ENCODE measurements at places on chromosomes 4 and X.

DNA sequence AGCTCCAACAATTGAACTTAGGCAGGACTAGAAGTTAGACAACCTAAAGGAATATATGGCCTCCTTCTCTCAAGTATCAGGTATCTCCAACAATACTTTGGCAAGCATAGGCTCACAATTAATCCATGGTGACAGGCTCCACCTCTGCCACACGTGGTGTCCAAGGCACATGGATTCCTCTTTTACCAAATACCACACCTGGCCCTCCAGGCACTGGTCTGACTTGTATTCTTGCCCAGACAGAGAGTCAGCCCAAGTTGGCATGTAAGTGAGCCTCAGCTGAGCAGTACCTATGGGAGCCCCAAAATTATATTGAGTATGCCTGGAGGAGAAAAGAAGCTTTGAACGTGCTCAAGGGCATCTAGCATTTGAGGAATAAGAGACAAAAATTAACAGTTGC is 19.6 kb downstream of the SRPX2 start:
- DNase-seq, result no peak

DNA sequence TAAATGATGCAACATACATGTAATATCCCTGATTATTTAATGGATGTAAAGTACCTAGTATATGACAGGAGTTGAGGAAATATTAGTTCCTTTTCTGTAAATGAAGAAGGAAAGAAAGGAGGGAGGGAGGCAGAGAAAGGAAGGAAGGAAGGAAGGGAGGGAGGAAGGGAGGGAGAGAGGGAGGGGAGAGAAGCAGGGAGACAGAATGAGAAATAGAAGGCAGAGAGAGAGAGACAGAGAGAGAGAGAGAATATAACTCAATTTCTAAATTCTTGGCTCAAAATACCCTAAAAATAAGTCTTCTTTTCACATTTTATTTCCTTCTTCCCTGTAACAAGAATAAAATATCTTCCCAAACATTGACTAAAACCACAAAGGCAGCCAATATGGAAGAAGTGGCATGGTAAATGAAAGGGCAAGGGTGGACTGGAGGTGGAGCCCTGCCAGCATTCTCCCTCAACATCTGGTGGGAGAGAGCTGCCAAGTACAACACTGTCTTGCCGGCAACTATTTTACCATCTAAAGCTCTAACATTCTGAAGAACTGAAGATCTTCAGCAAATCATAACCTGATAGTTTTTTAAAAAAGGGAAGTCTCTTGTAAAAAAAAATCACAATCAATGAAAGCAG is 245.1 kb downstream of the PPP3CA start:
- no peak for DNase-seq

- no peak for DNase-seq
These were observed 59.0 kb downstream of the RNF150 start for GRCh38 chr4:141074098-141074878.

DNA sequence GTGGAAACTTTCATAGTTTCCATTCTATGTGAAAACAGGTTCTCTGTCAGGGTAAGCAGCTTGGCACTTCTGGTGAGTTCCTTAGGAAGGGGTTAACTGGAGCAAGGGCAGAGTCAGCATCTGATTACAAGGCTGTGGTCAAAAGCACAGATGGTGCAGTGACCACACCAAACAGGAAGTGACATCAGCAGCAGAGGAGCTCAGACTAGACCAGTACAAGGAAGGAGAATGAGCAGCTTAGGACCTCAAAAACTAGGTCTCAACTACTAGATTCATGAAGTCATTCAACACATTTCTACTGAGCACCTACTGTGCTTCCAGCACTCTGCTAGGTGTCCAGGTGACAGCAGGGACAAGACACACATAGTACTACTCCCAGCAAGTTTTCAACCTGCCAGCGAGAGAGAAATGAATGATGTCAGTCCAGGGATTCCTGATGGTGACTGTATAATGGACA is 130.2 kb downstream of the AMELX start:
- DNase-seq, result peak; percentile 18

DNA sequence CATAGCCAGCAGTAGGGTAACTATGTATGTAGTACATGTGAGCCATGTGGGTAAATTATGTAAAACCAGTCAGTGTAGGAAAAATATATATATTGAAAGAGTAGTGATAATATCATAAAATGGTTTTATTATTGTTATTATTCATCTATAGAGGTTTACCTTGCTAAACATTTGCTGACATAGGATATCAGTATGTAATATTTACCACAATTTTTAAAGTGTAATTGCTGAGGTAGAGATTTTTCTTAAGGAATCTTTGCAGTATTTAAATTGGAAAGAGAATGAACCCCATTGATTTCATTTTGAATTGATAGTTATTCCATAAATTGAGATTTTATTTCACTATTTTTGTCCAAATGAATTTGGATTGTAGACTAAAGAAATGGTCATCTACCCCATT is 27.1 kb downstream of the SLAIN2 start:
- DNase-seq, result no peak

- DNase-seq, result no peak
These were observed 178.3 kb downstream of the SNCA start for GRCh38 chr4:89658701-89659024.

DNA sequence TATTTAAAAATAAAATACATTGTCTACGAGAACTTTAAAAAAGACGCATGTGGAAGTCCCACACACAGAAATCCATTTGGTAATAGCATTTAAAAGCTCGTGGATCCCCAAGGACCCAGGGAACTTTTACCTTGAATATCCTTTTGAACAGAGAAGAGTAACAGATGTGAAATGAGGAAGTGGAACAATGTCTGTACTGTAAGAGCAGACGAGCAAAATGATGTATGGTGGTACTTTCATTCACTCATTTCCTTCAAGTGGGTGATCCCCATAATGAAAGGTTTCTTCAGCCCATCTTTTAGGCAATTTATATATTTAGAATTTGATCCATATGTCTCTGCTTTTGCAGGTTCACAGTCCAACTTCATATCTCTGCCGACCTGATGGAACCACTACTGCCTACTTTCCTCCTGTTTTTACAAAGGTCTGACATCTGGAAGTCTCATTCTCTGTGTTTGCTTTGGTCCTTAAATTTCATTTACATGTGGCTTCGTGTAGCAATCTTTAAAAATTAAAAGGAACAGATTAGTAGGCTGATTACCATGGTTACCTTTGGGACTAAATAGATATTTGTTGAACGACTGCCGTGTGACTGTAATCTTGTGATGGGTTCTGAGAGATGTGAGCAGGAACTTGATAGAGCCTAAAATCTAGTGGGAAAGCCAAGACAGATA is 188.4 kb downstream of the PALLD start:
- no peak for DNase-seq

DNA sequence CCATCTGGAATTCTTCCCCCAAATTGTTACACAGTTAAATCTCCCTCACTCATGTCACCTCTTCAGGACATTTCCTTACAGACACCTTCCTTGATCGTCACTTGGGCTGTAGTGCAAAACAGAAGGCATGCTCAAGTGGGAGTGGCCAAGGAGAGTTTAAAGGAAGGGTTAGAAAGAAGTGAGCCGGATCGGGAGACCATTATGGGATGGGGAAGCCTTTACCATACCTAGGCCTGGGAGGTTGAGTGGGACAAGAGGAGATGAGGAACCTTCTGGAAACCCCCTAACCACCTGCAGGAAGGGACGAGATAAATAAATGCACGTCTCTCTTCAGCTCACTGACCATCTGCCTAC is 102.7 kb downstream of the UCHL1 start:
- DNase-seq, result no peak

DNA sequence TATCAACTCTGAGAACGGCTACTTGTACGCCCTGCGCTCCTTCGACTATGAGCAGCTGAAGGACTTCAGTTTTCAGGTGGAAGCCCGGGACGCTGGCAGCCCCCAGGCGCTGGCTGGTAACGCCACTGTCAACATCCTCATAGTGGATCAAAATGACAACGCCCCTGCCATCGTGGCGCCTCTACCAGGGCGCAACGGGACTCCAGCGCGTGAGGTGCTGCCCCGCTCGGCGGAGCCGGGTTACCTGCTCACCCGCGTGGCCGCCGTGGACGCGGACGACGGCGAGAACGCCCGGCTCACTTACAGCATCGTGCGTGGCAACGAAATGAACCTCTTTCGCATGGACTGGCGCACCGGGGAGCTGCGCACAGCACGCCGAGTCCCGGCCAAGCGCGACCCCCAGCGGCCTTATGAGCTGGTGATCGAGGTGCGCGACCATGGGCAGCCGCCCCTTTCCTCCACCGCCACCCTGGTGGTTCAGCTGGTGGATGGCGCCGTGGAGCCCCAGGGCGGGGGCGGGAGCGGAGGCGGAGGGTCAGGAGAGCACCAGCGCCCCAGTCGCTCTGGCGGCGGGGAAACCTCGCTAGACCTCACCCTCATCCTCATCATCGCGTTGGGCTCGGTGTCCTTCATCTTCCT is 2.7 kb downstream of the PCDH10 start:
- no peak for DNase-seq

GRCh38 chr4:152281211-152281610 is 254.7 kb downstream of the FBXW7 start:
- DNase-seq, result peak; percentile 33

DNA sequence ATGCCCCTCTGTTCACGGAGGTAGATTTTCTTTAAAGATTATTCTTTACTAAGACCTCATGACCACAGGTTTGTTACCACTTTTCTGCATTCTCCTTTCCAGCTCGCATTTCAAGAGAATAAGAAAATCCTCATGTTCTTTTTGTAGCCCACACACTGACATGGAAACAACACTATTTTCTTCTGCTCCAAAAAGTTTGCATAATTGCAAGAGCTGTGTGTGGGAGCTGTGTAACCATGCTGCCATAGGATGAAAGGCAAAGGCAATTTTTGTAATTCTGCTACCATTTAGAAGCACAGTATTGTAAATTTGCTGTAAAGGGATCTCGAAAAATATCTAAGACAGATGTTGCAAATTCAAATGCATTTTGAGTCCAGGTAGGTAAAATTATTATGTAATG is 302.4 kb upstream of the EMCN start:
- DNase-seq, result no peak

DNA sequence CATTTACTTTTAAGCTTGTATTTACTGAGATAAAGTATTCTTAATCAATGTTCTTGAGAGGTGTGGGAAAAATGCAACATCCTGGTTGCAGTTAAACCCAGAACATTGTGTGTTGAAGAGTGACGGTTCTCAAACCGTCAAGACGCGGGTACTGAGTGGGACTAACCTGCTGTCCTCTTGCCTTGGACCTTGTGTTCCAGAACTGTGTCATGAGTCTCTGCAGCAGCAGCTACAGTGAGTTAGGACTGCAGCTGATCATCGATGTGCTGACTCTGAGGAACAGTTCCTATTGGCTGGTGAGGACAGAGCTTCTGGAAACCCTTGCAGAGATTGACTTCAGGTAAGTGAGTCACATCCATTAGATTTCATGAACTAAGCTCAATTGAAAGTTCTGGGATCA is 59.7 kb downstream of the HTT start:
- no peak for DNase-seq

DNA sequence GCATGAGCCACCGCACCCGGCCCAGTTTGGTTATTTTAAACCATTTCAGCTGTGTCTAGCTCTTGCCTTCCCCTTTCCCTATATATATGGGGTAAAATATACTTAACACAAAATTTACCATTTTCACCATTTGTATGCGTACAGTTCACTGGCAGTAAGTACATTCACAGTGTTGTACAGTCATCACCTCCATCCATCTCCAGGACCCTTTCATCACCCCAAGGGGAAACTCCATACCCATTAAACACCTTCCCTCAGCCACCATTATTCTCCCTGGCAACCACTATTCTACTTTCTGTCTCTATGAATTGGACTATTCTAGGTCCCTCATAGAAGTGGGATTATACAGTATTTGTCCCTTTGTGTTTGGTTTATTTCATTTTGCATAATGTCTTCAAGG is 106.4 kb downstream of the TMEM131L start:
- DNase-seq, result no peak

DNA sequence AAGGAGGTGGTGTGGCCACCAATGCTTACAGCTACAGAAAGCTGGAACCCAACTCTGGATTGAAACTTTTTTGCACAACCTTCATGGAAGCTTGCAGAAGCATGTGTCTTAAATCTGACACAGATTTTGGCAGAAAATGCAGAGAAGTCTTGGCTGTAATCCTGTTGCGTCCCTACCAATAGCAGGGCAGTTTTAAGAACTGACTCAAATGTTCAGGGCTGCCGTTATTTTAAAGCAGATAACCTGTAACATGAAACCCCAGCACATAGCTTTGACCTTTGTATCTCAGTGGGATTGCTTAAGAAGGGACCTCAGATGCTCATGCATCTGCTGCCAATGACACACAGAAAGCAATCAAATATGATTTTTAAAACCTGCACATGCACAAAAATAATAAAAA is at the start of gene VEGFD:
Gene VEGFD, minus strand, starts transcription at position 110 of the 400 bp plus-strand sequence. CDS start 467 bp downstream, outside the sequence.
- no peak for DNase-seq

DNA sequence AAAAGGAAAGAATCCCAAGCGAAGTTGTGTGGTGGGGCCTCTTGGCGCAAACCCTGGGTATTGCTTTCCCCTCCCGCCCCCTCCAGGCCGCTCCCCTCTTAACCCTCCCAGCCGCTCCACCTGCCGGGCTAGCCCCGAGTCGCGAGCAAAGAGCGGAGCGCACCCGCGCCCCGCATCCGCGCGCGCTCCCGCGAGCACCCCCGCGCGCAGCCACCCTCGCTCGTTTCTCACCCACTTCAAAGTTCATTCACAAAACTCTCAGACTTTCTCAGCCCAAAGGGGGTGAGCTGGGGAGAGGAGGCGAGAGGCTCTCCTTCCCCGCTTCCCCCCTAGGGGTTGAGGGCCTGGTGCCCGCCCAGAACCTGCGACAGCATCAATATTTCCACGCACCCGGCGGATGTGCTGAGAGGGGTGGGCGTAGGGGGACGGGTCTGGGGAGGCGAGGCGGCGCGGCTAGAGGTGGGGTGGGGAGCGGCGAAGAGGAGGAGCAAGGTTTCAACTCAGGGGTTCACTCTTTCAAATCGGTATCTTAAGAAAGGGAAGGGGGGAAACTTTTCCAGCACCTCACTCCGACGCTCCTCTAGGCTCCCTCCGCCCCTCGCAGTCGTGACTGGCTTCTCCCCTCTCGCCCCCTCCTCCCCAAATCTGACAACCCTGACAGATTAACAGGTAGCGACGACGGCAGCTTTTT is 1.8 kb downstream of the MAML3 start:
- DNase-seq, result peak; percentile 74

DNA sequence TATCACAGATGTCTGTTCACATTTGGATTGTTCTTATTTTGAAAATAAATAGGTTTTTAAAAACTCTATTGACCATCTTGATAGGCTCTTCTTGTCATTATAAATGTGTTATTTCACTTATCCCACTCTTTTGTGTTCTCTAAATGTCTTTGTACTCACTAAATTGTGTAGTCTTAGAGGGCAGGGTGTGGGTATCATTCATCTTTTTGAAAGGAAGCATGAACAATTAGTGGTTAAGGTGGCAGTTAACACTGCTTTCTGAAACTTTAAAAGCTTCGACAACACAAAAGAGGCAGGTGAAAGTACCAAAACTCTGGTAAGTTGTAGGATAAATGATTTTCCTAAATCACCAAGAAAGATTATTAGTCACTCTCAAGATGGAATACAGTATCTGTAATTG is 83.2 kb downstream of the IL15 start:
- no peak for DNase-seq

Measured in T-helper 2 cell (primary cell).